IPS DF 19.7 (cell line): ENCODE measurements at places on chromosomes 13 and 19.
A peak's percentile ranks its signal among the peaks of the same experiment; 100 is the strongest.

- no peak for DNase-seq
These were observed 53.4 kb downstream of the KCNC3 start for GRCh38 chr19:50275577-50276368.

DNA sequence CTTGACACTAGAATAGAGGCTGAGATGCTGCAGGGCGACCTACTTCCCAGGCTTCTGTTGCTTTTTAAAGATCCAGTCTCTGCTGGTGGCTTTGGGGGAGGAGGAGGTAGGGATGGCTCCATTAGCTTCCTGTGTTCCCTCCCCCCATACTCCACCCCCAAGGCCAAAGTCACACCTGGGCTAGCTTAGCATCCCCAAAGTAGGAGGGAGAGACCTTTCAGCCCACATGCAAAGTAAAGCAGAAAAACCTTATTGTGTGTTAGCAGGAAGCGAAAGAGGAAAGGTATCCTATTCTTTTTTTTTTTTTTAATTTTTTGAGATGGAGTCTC, 3.2 kb upstream of the TNPO2 start:
- DNase-seq: no peak

DNA sequence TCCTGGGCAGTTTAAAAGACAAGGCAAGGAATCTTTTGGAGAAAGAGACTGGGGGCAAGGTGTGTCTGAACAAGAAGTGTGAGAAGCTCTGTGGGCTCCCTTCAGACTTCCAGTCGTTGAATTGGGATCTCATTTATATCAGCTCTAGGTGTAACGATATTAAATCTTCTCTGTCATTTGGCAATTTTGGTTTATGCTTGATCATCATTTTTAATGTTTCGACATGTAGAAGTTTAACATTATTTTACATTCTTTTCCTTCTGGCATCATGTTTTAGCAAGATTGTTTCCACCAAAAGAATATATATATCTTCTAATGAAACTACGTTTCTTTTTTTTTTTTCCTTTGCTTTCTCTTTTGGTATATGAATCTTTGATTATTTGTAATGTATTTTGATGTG, 49.3 kb downstream of the USPL1 start:
- DNase-seq: no peak

DNA sequence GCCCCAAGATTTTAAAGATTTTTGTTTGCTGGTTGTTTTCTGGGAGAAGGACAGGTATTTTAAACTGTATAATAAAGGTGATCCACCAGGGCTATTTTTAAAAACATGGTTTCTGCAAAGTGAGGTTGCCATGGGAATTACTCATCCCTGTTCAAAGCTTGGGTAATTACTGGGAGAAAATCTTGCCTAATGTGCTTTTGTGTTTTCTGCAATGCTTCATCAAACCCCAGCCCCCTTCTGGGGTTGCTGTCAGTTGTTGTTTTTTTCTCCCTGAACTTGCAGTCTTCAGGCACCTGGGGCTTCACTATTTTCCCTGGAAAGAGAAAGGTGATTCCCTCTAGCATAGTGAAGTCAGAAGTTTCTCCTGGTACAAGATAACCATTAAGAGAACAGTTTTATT, 277.2 kb downstream of the NALCN start:
- DNase-seq: no peak

GRCh38 chr13:43365039-43365344, 341.6 kb downstream of the DNAJC15 start:
- DNase-seq: no peak

DNA sequence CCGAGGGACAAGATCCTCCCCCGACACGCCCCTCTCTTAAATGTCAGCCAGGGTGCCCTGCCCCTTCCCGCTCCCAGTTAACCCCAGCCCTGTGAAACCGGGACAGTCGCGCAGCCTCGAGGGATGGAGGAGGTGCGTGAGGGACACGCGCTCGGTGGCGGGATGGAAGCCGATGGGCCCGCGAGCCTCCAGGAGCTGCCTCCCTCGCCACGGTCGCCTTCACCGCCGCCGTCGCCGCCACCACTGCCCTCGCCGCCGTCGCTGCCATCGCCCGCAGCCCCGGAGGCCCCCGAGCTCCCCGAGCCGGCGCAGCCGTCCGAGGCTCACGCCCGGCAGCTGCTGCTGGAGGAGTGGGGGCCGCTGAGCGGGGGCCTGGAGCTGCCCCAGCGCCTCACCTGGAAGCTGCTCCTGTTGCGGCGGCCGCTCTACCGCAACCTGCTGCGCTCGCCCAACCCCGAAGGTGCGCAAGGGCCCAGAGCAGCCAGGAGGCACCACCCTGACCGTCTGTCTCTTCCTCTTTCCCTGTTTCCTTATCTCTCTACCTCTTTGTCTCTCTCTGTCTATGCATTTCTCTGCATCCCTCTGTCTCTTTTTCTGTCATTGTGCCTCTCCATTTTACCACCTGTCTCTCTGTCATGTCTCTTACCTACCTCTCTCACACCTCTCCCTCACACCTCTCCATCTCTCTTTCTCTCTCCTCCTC, at the start of gene NCCRP1:
NCCRP1 (plus strand) TSS at position 105 of the 703 bp plus-strand sequence; CDS start at position 124, 19 bp downstream.
- no peak for DNase-seq

- peak; percentile 82 for DNase-seq
These were observed 17.9 kb upstream of the ZNF175 start for GRCh38 chr19:51552996-51553725.

DNA sequence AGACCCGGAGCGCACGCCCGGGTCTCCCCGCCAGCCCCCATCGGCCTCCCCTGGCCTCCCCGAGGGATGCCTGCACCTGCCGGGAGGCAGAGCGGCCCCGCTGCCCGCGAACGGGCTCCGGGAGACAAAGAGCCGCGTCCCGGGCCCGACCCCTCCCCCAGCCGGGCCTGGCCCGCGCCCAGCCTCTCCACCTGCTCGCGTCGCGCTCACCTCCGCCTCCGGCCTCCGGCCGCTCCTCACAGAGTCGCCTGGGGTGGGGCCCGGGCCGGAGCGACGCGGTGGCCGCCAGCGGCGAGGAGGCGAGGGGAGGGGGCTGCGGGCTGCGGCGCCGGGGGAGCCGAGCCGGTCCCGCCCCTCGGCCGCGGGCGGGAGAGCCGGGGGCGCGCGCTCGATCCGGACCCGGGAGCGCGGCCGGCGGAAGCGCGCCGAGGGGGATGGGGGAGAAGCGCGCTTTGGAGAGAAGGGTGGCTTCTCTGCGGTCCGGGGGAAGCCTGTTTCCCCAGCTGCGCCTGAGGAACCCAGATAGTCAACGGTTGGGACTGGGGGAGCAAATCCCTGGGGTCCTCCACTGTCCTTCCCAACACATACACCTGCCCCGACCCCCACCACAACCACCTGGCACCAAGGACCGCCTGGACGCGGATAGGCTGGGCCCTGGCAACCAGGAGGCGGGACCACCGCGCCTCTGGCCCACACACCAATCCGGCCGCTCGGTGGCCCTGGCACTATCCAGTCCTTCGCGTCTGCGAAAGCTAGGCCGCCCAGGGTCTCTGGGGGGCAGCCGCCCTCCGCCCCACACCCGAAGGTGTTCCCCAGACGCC, at the start of gene PRR36:
PRR36 (minus strand) TSS at position 315 of the 821 bp plus-strand sequence. CDS start 701 bp downstream, outside the sequence.
- DNase-seq: no peak

- no peak for DNase-seq
These were observed 86.2 kb upstream of the SCEL start for GRCh38 chr13:77449265-77449664.

GRCh38 chr19:49097453-49098288, 12.4 kb downstream of the SNRNP70 start:
- no peak for DNase-seq

DNA sequence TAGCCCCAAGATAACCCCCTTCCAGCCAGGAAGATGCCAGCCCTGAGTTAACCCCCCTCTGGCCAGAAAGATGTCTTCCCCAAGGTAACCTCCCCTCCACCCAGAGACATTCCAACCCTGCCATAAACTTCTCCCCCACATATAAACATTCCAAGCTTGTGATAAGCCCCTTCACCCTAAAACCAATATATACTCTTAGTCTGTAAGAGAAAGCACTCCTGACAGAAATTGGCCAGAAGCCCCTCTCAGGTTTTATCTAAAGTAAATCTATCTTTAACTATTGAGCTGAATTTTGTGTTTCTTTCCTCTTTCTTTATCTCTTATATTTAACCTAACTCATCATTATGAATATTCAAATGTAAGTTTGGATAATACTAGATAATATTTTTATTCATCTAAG, 1775.8 kb upstream of the MIR17HG start:
- no peak for DNase-seq

DNA sequence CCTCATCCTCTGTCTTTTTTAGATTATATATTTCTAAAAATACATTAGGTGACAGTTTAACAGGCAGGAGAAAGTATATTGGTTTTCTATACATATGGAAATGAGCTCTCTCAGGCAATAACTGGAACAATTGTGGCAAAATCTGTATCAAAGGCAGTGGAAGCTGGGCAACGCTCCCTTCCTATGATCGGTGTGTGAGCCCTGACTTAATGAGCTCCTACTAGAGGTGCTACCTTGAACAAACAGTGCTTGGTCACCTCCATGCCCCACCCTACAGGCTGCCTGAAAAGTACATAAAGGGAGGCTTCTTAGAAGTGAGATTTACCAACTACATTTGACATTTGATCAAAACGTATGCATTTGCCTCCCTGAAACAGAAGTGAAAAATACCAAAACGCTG, 185.3 kb downstream of the EFNB2 start:
- DNase-seq: no peak

GRCh38 chr19:795691-796581, 1.3 kb upstream of the PTBP1 start:
- no peak for DNase-seq

GRCh38 chr19:57099199-57099661, 20.6 kb upstream of the USP29 start:
- DNase-seq: no peak

- no peak for DNase-seq
These were observed 41.8 kb downstream of the EFNB2 start for GRCh38 chr13:106493533-106494220.

GRCh38 chr19:54480051-54480450, 7.0 kb upstream of the CDC42EP5 start:
- no peak for DNase-seq

DNA sequence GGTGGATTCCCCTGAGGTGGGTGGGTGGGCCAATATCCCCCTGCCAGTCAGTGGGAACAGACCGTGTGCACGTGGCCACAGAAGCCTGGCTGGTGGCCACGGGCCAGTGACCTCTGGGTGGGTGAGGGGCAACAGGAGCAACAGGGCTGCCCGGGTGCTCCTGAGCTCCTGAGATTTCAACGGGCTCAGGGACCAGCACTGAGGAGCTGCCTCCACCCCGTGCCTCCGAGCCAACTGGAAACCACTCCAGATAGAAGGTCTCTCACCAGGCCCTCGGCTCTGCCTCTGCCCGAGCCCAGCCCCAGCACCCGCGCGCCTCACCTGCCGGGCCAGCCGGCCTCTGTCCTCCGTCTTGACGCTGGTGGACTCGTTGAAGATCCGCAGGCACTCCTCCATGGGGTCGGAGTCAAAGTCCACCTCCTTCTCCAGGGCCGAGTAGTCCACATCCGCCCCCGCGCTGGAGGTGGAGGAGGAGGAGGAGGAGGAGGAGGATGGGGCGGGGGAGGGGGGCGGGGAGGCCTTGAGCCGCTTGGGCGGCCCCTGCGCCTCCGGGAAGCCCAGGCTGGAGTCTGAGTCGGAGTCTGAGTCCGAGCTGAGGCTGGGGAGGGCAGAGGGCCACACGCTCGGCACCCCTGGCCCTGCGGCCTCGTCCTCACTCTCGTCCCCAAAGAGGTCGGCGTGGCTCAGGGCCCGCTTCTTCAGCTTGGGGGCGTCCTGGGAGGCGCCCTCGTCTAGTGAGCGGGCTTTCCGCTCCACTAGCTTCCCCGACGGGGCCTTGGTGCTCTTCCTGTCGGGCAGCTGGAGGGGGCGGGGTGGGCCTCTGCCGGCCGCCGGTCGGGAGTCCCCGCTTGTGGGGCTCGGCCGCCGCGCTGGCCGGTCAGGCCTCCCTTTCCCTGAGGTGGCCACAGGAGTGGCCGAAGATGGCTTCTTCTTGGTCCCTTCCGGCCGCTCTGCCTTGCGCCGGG, 14.8 kb upstream of the ATP8B3 start:
- no peak for DNase-seq

DNA sequence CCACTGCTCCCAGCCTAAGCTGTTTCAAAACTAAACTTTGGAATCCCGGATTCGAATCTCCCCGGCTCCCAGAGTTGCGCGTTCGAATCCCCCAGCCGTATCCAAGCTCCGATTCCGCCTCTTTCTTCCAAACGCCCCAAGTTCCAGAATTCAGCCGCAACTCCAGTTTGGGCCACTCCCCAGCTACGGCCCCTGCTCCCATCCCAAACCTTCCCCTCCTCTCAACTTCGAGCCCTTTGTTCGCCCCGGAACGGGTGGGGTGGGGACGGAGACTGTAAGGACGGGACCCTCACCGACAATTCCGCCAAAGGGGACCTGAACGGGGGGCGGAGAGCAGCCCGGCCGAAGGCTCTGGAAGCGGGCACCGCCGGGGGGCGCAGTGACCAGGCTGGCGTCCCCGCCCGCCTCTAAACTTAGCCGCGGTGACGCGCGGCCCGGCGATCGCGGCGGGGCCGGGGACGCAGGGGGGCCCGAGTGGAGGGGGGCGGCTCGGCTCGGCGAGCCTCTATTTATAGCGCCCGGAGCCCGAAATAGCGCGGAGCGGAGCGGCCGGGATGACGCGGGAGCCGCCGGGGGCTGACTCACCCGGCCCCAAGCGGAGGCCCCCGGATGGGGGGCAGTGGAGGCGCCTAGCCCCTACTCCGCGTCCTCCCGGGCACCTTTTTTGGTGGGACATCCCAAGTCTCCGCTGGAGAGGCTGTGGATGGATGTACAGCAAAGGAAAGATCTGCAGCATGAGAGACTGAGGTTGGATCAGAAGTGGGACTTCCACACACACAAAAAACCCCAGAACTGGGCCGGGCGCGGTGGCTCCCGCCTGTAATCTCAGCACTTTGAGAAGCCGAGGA, 4.9 kb upstream of the ERCC1 start:
- no peak for DNase-seq

- DNase-seq: peak; percentile 60
These were observed 368.4 kb downstream of the KLF12 start for GRCh38 chr13:73765651-73766384.

- DNase-seq: no peak
These were observed 3.5 kb upstream of the ATP11A start for GRCh38 chr13:112686364-112686763.

DNA sequence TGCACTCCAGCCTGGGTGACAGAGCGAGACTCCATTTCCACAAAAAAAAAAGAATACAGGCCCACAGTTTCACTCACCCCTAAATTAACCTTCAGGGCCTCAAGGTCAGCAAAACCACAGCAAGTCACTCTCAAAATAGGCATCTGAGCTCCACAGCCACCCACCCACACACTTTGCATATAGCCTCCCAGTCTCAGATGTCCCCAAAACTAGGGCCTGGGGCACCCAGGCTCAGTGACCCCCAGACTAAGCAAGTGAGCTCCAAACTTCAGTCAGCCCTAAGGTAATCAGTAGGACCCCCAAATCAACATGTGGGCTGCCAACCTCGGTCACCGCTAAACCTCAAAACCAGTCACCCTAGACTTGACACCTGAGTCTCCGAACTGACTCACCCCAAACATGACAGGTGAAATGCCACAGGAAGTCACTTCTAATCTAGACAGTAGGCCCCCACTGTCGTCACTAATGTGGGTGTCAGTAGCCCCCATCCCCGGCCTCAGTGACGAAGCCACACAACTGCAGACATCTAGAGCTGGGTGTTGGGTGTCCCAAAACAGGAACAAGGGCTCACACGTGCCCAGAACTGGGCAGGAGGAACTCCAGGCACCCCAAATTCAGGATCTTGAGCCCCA, 13.9 kb downstream of the RABAC1 start:
- DNase-seq: no peak

- no peak for DNase-seq
These were observed 240.4 kb downstream of the KLF12 start for GRCh38 chr13:73893833-73894232.
